Amniotic epithelial cell (primary cell): ENCODE measurements at places on chromosomes 6 and 20.

DNA sequence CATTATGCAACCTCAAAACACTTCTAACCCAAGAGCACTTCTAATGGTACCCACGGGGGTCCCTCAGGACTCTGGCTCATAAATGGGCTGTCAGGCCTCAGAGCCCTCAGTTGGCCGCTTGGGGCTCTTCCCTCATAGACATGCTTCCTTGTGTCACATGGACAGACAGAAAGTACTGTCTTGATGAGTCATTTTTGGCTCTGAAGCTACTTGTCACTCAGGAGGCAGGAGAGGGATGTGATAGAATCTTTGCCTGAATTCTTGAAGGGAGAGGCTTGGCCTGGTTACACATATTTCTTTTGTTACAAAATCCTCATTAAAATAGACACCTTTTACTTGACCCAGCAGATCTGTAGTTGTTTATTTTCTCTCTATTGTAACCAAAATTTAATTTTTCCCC, 15.1 kb upstream of the EDN1 start:
- peak; percentile 27 for DNase-seq

DNA sequence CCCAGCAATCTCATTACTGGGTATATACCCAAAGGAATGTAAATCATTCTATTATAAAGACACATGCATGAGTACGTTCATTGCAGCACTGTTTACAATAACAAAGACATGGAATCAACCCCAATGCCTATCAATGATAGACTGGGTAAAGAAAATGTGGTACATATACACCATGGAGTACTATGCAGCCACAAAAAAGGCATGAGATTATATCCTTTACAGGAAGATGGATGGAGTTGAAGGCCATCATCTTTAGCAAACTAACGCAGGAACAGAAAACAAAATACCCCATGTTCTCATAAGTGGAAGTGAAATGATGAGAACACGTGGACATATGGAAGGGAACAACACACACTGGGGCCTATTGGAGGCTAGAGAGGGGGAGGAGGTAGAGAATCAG, 115.7 kb downstream of the NUS1 start:
- no peak for DNase-seq

DNA sequence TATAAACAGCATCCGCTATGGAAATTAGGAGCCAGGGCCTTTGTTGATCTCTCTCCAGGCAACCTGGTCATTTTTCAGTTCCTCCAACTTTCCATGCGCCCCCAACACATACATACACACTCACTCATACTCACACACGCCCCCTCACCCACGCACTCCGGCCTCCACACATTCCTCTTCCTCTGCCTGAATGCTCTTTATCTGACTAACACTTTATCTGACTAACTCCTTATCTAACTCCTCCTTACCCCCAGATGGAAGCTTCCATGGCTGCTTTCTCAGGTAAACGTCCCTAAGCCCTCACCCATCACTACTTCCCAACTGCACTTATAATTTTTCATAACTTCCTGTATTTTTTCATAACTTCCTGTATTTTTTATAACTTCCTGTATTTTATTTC, 17.4 kb downstream of the CASS4 start:
- DNase-seq, result peak; percentile 82

DNA sequence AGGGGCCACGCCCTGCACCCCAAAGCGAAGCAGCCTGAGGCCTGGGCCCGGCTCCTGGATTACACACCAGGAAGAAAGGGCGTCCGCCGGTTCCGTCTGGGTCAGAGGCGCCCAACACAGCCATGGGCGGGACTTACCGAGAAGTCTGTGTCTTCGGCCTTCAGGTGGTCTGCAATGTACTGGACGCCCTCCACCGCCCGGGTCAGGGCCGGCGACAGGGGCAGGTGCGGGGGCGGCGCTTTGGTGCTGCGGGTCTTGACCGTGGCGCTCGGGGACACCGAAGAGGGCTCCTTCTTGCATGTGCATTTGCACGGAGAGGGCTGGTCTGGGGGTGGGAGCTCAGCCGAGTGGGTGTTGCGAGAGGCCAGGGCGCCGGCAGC, 11.6 kb downstream of the CHRNA4 start:
- no peak for DNase-seq

DNA sequence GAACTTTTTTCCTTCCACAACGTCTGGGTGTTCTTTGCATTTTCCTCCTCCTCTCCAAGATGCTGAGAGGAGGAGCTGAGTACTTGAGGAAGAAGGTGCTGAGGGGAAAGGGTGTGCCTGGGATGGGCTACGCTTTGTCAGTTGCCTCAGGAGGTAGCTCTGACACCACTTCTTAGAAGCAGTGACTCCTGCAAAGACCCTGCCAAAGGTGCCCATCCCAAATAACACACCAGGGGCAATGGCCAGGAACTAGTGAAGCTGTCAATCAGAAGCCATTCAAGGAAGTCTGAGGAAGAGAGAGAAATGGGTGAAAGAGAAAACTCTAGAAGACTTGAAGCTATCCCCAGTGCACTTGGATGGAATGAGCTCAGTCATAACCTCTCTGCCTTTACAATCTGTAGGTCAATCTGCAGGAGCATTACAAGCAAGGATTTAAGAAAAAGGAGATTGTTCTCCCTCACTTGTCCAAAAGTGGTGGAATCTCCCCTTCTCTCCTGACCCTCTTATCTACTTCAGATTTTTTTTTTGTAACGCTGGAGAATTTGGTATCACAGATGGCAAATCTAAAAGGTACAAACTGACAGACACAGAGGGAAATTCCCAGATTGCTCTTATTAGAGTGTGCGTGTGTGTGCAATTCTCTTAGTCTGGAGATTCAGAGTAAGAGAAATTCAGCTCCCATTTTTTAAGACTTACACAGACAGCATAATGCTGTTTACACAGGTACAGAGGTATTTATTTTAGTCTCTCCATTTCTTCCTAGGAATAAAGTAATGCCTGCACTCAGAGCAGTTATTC, 242.6 kb downstream of the GMPR start:
- no peak for DNase-seq

GRCh38 chr20:7736336-7736735, 203.9 kb downstream of the HAO1 start:
- no peak for DNase-seq

- peak; percentile 14 for DNase-seq
Observed at GRCh38 chr20:54345301-54345724, 130.1 kb upstream of the DOK5 start.
